RPMI7951 (cell line): ENCODE measurements at places on chromosomes 16 and 17. TPM values are rescaled to one million over a fixed set of nuclear protein-coding genes. Genes with fewer than 3 reads are reported as not detected.
A peak's percentile ranks its signal among the peaks of the same experiment; 100 is the strongest.

Gene CDH1
- not detected in 2 replicates for total RNA-seq

Gene NFAT5
- 10.7 and 11.9 TPM in 2 replicates for total RNA-seq

Gene RNF157
- total RNA-seq, result 3.5 and 5.8 TPM in 2 replicates

Gene ANKRD13B
- 0.78 and 1.2 TPM in 2 replicates for total RNA-seq

DNA sequence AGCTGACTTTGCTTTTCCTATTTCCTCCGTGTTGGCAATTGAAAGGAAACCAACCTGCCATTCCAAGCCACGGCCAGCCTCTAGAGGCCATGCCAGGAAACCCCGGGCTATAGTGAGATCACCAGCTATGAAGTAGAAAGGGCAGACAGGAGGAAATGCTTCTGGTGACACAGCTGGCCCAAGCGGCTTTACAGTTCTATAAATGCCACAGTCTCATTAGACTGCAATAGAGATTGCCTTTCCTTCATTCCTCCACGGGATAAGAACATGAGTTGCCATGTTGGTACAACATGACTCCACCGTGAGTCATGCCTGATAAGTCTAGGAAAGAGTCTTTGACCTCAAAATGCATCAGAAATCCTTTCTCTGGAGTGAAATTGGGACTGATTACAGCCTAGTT is 384.9 kb downstream of the GRIN2A start:
- peak; percentile 92 for DNase-seq

DNA sequence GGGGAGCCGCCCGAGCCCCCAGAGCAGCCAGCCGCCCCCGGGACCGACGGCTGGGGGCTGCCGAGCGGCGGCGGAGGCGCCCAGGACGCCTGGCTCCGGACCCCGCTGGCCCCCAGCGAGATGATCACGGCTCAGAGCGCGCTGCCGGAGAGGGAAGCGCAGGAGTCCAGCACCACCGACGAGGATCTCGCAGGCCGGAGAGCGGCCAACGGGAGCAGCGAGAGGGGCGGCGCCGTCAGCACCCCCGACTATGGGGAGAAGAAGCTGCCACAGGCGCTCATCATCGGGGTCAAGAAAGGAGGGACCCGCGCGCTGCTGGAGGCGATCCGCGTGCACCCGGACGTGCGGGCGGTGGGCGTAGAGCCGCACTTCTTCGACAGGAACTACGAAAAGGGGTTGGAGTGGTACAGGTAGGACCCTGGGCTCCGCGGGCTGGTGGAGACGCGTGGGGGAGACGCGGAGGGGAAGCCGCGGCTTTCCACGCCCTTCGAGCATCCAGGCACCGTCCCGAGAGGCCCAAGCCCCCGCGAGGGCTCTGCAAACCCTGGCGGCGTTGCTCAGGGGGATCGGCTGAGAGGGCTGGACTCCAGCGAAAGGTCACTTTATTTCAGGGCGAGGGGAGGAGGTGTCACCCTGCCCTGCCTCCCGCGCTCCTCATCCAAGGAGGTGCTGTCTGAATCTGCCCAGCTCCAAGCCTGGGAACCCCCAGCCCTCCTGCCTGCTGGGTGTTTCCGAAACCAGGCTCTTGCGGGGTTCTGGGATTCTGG is 1.2 kb downstream of the HS3ST4 start:
- no peak for DNase-seq

- no peak for DNase-seq
These were observed 1.2 kb upstream of the MPP3 start for GRCh38 chr17:43834106-43834505.

- no peak for DNase-seq
These were observed 3.4 kb downstream of the ACE start for GRCh38 chr17:63480192-63480784.

Gene NPIPA2
- total RNA-seq, result 0.29 and 4.3 TPM in 2 replicates

Gene SAMD14
- total RNA-seq, result 0.10 and 0.24 TPM in 2 replicates
